ENCODE measurements at places on chromosomes 7 and 10. TPM values are rescaled to one million over a fixed set of nuclear protein-coding genes. Genes with fewer than 3 reads are reported as not detected.
A peak's percentile ranks its signal among the peaks of the same experiment; 100 is the strongest.

The MGAM2 gene
- total RNA-seq = not detected

The ABCA13 gene
- total RNA-seq = not detected

The CNPY1 gene
- not detected for total RNA-seq

The CALY gene
- total RNA-seq = not detected

The NMT2 gene
- total RNA-seq = 20.6 TPM

- no peak for DNase-seq
Measured at GRCh38 chr10:130215151-130215930, 79.2 kb downstream of the GLRX3 start.

GRCh38 chr10:43336641-43337318 is 34.7 kb upstream of the FXYD4 start:
- DNase-seq = no peak

GRCh38 chr7:150831851-150832250 is 20.5 kb upstream of the AOC1 start:
- no peak for DNase-seq

DNA sequence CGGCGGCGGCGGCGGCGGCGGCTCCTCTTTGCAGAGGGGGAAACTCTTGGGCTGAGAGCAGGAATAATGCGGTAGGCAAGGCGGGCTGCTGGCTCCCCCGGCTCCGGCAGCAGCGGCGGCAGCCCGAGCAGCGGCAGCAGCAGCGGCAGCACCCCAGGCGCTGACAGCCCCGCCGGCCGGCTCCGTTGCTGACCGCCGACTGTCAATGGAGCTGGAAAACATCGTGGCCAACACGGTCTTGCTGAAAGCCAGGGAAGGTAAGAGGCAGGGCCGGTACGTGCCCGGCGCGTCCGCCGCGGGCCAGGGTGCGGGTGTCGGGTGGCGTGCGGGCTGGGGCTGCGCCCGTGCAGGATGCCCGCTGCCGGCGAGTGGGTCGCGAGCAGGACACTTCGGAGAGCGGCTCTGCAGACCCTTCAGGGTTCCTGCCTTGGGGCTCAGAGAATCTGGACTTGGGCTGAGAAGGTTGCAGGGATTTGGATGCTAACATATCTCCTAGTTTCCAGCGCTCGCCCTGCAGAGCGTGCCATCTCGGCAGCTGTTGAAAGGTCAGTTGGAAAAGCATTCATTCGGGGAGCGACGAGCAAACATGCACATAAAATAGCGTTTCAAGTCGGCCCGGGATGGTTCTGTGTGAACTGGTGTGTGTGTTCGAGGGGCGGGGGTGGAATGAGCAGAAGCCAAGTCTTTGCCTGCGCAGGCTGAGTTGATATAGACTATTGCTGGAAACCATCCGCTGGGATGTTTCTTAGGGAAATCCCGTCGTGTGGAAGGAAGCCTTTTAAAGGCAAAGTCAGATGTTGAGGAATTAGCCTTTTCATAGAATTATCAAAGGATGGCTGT is 562 bp downstream of the GRK5 start:
- DNase-seq = peak; percentile 71

The NKX1-2 gene
- not detected for total RNA-seq

Measured in activated CD4-positive, alpha-beta T cell treated with anti-CD3 and anti-CD28 coated beads for 36 hours (primary cell).